Endothelial cell (in vitro differentiated cells): ENCODE measurements at places on chromosomes 12 and 14.
A peak's percentile ranks its signal among the peaks of the same experiment; 100 is the strongest.

DNA sequence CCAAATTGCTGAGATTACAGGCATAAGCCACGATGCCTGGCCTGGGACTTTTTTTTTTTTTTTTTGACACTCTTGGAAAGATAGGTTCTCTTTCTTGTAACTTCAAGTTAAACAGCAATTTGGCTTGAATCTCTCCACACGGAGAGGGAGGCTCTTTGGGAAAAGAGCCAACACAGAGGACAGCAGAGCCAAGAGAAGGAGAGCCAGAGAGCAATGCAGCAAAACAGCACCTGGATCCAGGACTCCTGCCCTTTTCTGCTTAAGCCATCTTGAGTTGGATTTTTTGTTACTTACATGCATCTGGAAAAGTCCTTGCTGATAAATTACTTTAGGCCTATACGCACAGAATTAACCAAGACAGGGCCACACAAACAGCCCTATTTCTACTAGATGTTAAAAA is 176.8 kb downstream of the APAF1 start:
- DNase-seq = no peak

DNA sequence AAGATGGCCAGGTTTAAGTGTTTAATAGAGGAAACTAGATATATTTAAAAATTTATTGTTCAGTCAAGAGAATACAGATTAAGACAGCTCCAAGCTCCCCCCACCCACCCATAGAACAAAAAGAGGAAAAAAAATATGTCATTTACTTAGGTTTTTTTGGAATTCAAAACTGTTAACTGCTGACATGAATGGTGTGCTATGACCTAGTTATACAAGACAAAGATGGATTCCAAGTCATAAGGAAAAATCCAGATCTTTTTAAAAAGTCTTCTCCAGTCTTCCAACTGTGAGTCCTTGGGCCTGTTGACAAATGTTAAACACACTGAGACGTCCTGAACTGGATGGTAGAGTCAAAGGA is 1.3 kb upstream of the SETD1B start:
- DNase-seq = no peak

DNA sequence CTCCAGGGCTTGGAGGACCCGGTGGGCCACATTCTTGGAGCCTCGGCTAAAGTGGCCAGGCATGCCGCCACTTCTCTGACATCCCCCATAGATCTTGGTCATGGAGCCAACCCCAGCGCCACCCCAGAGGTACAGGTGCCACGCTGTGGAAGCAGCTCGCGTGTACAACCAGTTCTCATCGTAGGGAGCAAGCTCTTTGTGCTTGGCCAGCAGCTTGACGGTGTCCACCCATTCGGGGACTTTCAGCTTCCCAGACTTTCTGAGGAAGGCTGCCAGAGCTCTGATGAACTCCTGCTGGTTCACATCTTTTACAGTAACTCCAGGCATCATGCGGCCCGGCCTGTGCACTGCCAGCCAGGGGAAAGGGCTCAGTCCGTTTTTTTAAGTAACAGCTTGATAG is 29.3 kb upstream of the EAPP start:
- no peak for DNase-seq

DNA sequence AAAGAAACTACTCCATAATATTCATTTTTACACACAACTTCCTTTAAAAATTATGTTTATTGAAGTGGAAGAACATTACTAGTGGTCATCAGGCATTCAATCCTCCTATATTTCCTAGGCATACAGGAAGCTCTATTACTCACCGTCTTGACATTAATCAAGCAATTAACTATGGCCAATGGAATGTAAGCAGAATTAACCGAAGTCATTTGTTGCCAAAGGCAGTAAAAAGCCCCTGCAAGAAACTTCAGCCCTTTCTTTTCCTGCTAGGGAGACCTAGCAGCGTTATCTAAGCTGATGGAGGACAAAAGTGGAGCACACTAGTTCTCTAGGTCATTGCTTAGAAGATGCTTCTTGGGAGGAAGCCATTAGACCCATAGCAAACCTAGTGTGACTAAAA is 399.6 kb downstream of the KCNH5 start:
- no peak for DNase-seq

DNA sequence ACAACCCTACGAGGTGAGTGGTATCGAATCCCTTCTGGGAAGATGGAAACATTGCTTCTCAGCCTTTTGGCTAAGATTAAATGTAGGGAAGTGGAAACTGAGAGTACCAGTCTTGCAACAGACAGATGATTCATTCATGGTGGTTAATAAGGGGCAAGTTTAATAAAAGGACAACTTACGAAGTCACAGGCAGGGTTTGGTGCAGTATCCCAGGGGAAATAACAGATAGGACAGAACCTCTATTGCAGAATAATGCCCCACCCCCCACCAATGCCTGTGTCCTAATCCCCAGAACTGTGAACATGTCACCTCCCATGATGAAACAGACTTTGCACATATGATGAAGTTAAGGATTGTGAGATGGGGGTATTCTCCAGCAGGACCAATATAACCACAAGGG is 212.5 kb downstream of the TBX5 start:
- no peak for DNase-seq

DNA sequence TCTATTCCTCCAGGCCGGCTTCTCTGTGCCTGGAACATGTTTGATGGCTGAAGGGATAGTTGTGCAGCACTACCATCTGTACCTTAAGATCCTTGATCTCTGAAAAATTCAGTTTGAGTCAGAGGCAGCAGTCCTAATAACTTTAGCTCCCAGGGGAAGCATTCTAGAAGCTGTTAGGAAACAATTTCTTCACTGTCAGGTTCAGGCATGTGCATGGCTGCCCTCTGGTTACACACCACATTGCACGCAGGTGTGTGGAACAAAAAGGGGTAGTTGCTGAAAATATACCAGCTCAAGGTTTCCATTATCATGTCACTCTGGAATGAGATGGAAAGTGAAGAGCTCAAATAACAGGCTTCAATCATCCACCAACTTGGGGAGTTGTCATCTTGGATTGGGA is 80.1 kb downstream of the CHST11 start:
- no peak for DNase-seq

- no peak for DNase-seq
Observed at GRCh38 chr12:53200458-53201176, 6.4 kb downstream of the ITGB7 start.

DNA sequence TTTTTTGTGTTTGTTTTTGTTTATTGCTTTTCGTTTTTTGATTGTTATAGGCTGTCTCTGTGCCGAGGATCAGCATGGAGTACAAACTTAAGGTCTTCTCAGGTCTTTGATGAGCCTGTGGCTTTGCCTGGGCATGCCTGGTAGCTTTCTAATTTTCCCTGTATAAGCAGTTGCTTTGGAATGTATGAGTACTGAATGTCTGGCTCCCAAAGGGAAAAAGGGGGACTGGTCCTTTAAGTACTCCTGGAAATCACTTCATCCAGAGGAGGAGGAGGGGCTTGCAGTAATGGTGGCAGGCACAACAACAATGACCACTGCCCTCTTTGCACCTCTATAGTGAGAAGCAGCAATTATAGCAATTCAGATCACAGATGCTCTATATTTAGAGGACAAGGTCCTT is 67.6 kb upstream of the TTC7B start:
- no peak for DNase-seq

GRCh38 chr14:33693237-33693636 is 257.6 kb downstream of the EGLN3 start:
- no peak for DNase-seq

GRCh38 chr14:63964113-63964512 is 111.3 kb downstream of the SYNE2 start:
- no peak for DNase-seq

- no peak for DNase-seq
Observed at GRCh38 chr14:100824091-100824551, 1.8 kb upstream of the MEG3 start.

DNA sequence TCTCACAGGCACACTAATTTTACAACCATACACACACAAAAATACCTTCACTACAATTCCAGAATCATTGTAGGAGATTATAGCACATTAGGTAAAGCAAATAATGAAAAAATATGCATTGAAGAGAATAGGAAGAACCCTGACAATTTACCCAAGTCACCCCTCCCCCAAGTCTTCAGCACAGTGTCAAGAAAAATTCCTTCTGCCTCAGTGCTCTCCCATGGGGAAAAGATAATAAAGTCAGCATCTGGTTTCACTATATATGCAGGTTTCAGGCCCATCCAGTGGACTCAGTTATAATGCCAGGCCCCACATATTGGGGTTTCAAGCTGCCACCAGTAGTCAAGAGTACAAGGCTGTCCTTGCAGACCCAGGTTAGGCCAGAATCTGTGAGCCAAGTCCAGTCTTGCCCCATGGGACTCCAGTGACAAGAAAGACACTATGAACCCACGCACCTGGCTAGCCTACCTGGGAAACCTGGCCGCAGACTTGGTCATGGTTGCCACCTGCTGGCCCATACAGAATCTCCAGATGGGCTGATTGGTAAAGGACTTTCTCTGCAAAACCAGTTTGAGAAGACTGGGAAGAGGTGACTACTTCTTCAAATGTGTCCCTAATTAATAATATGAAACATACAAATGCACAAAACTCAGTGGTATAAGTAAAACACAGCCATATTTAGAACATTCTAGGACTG is 398.6 kb upstream of the FLRT2 start:
- DNase-seq = no peak

DNA sequence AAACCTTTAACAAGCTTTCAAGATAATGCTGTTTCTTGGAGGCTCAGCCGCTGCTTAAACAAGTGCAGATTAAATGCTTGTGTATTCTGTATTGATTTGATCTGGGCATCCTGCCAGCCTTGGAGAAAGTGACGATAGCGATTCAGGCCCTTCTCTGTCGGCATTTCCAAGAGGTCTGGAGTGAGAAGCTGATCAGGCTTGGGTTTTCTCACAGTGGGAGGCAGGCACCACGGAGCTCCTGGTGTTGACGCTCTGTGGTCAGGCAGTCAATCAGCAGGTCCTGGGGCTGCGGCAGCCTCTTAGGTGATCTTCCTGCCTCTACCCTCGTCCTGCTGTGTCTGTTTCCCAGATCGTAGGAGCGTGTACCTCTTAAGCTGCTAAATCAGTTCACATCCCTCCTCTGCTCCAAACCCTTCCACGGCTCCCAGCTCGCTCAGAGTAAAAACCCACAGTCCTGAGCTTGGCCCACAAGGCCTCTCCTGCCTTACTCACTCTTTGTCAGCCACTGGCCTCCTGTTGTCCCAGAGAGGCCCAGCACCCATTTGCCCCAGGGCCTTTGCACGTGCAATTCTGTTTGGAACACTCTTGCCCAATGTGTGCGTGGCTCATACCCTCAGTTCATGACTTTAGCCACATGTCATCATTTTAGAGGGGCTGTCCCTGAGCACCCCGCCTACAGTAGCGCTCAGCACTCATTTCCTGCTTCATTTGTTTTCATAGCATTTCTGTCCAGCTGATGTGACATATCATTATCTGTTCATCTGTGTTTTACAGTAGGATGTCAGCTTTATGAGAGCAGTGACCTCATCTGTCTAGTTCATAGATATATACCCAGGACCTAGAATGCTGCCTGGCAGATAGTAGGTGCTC is 155.4 kb downstream of the AACS start:
- no peak for DNase-seq

DNA sequence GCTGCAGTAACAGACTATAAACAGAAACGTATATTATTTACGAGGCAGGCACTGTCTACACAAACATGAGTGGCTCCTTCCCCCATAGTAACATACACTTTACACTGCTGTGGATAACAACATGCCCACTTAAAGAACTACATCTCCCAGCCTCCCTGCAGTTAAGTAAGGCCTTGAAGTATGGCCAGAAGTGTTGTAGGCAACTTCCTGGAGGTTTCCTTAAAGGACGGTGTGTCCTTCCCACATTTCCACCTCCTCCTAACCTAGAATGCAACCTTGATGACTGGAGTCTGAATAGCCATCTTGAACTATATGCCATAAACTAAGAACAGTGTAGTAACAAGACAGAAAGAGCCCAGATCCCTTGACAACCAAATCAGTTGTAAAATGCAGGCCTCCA is 20.3 kb downstream of the MED13L start:
- no peak for DNase-seq

- DNase-seq = no peak
Observed at GRCh38 chr14:76257842-76258397, 106.2 kb downstream of the GPATCH2L start.

GRCh38 chr12:43728117-43728516 is 30.5 kb downstream of the PUS7L start:
- DNase-seq = no peak

DNA sequence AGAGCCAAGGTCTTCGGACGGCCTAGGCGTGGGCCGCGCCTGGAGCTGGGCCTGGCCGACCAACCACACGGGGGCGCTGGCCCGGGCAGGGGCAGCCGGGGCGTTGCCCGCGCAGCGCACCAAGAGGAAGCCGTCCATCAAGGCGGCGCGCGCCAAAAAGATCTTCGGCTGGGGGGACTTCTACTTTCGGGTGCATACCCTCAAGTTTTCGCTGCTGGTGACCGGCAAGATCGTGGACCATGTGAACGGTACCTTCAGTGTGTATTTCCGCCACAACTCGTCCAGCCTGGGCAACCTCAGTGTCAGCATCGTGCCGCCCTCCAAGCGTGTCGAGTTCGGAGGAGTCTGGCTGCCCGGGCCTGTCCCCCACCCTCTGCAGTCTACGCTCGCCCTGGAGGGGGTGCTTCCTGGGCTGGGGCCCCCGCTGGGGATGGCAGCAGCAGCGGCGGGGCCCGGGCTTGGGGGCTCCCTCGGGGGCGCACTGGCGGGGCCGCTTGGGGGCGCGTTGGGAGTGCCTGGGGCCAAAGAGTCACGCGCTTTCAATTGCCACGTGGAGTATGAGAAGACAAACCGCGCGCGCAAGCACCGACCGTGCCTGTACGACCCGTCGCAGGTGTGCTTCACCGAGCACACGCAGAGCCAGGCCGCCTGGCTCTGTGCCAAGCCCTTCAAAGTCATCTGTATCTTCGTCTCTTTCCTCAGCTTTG is 4.4 kb upstream of the SHMT2 start:
- peak; percentile 80 for DNase-seq

DNA sequence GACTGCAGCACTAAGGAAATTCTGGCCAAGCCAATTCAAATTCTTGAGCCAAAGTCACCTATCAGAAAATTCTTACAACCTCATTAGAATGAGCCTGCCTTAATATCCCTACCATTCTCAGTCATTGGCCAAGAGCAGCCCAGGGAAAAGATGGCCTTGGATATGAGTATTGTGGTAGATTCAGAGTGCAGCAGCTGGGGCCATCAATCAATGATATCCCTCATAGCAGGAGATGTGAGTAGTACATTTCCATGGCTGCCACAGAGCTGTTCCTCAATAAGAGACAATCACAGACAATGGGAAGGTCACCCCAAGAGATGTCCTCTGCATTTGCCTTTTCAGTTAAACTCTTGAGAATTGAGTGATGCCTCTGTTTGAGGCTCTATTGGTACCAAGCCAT is 161.6 kb downstream of the DYRK2 start:
- DNase-seq = no peak
